ENCODE measurements at places on chromosomes 3 and 15.

- no peak for DNase-seq
Measured at GRCh38 chr3:55903680-55904079, 416.6 kb upstream of the WNT5A start.

- no peak for DNase-seq
Measured at GRCh38 chr15:81809543-81809942, 236.3 kb downstream of the MEX3B start.

- no peak for DNase-seq
Measured at GRCh38 chr3:122102191-122102935, 47.2 kb downstream of the CD86 start.

- DNase-seq, result no peak
Measured at GRCh38 chr3:3081381-3082233, 28.6 kb downstream of the IL5RA start.

DNA sequence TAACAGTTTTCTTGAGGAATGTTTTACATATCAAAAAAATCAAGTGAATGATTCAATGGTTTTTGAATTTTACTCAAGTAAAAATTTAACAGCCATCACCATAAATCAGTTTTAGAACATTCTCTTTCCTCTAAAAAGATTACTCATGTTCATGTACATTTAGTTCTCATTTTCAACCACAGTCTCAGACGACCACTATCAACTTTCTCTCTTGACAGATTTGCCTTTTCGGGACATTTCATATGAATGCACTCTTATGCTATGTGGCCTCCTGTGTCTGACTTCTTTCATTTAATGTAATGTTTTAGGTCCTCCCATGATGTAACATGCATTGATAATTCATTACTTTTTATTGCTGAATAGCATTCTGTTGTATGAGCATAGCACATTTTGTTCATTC is 309.3 kb upstream of the PLSCR5 start:
- DNase-seq, result no peak
